ENCODE measurements at places on chromosomes 11 and 22.
A peak's percentile ranks its signal among the peaks of the same experiment; 100 is the strongest.

DNA sequence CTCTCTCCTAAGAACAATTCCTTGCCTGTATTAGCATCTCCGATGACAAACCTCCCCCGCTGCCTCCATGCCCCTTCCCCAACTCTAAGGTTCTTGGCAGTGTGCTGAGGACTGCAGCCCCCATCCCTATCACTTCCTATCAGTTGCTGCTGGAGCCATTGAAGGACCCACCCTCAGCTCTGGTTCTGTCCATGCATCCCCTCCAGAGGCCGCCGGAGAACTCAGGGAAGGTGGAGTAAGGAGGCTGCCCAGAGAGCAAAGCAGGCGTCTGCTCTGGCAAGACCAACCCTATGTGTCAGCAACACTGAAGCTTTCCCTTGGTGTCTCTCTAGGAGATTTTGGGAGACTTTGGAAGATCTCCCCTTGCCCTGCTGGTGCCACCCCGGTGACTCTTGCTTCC is 1139.5 kb downstream of the TBC1D22A start:
- no peak for DNase-seq

- DNase-seq: peak; percentile 3
Observed at GRCh38 chr11:15113381-15113780, 1.3 kb upstream of the INSC start.

DNA sequence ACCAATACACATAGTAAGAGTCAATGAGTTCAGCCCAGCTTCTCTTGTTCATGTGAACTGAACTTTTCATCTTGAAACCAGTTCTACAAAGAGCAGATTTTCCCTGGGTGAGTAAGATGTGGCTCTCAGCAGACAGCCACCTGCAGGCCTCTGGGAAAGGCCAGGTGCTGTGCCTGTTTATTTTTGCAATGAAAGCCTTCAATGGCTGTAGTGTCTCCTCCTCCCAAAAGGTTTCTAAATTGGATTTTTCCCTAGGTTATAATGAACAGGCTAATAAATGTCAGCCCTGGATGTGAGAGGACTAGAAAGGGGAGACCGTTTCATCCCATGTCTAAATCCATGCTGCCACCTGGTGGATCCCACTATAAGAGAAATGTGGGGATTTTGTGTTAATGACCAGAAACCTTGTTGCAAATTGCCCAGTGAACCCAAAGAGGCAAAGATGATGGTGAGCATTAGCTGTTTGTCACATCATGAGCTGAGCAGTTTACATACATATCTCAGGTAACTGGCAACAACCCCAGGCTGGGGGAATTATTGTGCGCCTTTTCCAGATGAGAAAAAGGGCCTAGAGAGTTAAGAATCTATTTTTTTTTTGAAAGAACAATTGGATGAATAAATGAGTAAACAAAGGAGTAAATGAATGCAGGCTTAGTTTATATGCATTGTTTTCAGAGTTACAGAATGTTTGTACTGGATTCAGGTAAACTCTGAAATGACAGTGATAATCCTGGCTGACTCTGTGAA is 12.7 kb downstream of the C11orf91 start:
- DNase-seq: no peak

GRCh38 chr11:45647329-45647728 is 18.1 kb downstream of the CHST1 start:
- DNase-seq: no peak

DNA sequence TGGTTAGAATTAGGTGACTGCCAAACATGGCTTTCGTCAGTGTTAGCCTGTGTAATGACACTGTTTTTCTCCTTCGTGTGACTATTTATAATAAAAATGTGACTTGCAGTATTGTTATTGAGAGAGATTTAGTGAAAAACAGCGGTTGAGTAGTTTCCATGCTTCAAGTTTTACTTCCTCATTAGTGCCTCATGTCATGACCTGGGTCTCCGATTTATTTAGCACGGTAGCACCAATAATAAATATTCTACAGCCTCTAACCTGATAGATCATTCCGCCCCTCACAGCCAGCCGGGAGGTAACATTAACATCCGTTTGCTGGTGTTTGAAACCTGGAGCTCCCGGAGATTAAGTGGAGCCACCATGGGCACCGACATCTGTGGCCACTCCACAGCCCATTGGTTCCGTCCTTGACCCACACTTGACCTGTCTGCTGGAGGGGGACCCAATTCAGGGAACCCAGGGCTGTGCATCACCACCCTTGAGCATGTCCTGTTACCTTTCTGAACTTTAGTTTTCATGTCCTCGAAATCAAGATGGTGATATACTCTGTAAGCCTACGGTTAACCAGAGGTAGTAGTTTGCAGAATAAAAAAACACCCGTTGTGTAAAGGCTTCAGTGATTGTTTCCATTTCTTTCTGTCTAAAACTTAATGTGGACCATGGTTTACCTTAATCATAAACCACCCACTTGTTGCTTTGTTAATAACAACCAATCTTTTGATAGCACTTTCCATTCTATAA is 104.1 kb downstream of the ATXN10 start:
- DNase-seq: no peak

GRCh38 chr22:30307041-30307574 is 17.8 kb upstream of the CASTOR1 start:
- DNase-seq: no peak

- DNase-seq: peak; percentile 5
Observed at GRCh38 chr11:110463153-110463552, 33.4 kb downstream of the FDX1 start.

- DNase-seq: peak; percentile 73
Observed at GRCh38 chr11:65791719-65792213, 4.9 kb downstream of the OVOL1 start.

GRCh38 chr11:19241260-19242178 is 774 bp upstream of the E2F8 start:
- no peak for DNase-seq

- no peak for DNase-seq
Observed at GRCh38 chr11:122367809-122368231, 251.8 kb upstream of the BLID start.

DNA sequence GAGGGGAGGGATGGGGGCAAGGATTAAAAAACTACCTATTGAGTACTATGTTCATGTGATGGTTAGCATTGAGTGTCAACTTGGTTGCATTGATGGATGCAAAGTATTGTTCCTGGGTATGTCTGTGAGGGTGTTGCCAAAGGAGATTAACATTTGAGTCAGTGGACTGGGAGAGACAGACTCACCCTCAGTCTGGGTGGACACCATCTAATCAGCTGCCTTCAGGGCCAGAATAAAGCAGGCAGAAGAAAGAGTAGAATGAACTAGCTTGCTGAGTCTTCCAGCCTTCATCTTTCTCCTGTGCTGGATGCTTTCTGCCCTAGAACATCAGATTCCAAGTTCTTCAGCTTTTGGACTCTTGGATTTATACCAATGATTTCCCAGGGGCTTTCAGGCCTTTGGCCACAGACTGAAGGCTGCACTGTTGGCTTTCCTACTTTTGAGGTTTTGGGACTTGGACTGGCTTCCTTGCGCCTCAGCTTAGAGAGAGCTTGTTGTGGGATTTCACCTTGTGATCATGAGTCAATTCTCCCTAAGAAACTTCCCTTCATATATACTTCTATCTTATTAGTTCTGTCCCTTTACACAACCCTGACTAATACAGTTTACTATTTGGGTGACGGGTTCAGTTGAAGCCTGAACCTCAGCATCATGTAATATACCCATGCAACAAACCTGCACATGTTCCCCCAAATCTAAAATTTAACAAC is 70.2 kb downstream of the MTNR1B start:
- no peak for DNase-seq

- no peak for DNase-seq
Observed at GRCh38 chr22:17570851-17571631, 7.7 kb downstream of the SLC25A18 start.

- peak; percentile 73 for DNase-seq
Observed at GRCh38 chr11:34653851-34654482, 33.1 kb downstream of the EHF start.

DNA sequence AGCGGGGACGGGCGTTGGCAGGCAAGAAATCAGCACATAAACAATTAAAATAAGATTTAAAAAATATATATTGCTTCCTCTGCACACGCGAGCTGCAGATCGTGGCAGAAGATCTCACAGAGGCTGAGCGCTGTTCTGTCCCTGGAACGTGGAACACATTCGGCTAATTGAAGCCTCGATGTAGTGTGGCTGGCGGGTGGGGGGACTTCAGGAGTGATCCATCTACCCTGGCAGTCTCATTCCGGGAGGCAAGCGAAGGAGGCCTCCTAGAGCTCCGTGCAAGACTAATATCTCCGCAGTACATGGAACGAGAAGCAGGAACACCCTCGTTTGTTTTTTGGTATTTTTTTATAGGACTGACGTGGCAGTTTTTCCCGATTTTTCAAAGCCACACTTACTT is 402.4 kb downstream of the MN1 start:
- DNase-seq: no peak

- DNase-seq: no peak
Observed at GRCh38 chr11:69099180-69099579, 50.4 kb downstream of the TPCN2 start.

GRCh38 chr22:50072714-50073538 is 12.3 kb downstream of the MLC1 start:
- DNase-seq: no peak

- no peak for DNase-seq
Observed at GRCh38 chr11:116466191-116466590, 306.6 kb downstream of the BUD13 start.

DNA sequence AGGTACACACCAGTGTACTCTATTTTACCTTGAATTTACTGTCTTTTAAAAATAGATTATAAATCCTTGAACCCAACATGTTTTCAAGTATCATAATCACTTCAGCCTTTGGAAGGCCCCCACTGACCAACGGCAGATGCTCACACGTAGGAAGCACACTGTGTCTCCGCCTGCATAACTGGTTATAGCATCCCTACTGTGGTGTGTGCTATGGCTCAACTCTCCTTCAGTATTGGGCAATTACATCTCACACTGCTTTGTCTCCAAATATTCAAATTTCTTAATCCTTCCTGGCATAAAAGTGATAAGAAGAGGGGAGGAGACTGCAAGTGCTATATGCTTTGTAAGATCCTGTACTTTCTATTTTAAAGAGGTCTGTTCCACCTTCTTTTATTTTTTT is 165.7 kb downstream of the CADM1 start:
- DNase-seq: no peak

DNA sequence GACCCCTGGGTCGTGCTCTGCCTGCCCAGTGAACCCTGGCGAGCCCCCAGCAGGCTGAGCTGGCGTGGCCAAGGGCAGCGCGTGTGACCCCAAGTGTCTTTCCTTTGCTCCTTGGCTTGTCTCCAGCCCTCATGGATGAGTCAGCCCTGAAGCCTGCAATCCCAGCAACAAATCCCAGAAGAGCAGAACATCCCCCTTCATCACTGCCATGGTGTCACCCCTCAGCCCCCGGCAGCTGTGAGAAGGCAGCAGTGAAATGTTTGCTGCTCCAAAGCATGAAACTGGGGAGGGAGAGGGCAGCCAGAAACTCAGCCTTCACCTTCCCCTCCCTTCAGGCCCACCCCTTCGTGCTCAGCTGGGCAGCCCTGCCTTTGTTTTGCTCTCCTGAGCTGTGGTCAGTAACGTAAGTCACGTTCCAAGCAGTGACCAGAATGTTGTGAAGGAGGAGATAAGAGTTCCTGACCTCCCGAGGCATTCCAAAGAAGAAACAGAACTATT is 29.8 kb downstream of the ADAMTS15 start:
- no peak for DNase-seq

DNA sequence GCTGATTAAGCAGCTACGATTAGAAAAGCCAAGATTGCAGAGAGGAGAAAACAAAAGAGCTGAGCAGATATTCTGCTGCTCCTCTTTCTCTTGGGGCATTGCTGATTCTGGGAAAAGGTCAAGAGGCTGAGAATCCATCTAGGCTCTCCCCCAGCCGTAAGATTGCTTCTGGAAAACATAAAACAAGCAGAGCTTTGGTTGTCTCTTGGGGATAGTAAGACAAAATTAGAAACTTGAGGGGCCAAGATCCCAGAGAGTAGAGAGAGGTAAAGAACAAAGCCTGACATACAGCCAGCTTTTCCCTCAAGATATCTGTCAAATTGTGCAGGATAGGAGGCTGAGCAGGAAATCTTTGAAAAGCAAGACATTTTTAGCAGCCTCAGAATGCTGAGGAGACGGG is 158.2 kb downstream of the TTC28 start:
- no peak for DNase-seq

- DNase-seq: no peak
Observed at GRCh38 chr11:81005595-81005994, 1564.8 kb upstream of the TENM4 start.

GRCh38 chr11:119941636-119942411 is 196.1 kb downstream of the TRIM29 start:
- DNase-seq: no peak

DNA sequence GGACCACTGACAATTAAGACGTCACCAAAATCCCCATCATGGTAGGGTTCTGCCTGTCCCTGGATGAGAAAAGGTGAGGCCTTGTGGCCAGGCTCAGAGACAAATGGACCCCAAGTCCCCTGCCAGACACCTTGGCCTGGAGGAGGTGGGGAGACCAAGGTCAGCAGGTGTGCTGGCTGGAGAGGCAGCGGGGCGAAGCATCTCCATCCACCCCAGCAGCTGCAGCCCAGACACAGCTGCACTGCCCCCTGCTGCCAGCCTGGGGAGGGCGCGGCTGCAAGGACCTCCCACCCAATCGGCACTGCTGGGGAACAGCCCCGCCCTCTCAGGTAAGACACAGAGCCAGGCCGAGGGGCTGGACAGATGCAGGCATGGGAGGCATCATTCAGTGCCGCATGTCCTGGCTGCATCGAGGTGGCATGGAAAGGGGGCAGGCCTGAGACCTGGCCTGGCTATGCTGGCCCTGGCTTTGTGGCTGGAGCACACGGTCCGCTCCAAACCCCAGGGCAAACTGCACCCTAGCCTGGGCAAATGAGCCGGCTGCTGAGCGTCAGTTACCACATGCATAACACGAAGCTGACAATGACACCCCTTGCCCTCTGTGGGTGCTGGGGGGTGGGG is 12.2 kb upstream of the MFNG start:
- peak; percentile 22 for DNase-seq

DNA sequence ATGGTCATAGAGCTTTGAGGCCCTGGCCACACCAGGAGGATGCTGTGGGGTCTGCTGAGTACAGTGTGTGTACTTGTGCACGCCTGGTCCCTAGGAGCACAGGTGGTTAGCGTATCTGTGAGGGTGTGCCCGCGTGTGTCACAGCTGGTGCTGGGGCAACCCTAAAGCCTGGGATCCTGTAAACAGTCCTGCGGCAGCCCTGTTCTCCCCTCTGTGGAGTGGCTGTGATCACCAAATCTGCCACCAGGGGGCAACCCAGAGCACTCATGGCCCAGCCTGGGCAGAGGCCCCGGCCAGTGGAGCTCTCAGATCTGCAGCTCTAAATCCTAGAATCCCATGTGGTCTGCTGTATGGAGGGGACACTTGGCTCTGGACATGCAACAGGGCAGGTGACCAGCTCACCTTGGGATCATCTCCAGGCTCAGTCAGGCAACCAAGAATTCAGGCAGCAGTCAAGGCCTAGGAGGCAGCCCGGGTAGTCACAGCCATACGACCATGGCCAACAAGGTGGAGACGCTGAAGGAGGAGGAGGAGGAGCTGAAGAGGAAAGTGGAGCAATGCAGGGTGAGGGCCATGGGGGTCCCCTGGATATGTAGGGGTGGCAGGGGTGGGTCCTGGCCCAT is 3.9 kb downstream of the SH3BP1 start:
- peak; percentile 79 for DNase-seq

- peak; percentile 88 for DNase-seq
Observed at GRCh38 chr11:119538753-119539152, 115.8 kb upstream of the THY1 start.

GRCh38 chr22:49103314-49104059 is 724.2 kb downstream of the BRD1 start:
- no peak for DNase-seq
